Stimulated activated CD8-positive, alpha-beta memory T cell treated with anti-CD3 and anti-CD28 coated beads, Interleukin-15, amount 100 ng/mL, for 24 hours (primary cell): ENCODE measurements at places on chromosomes 6 and 20.

DNA sequence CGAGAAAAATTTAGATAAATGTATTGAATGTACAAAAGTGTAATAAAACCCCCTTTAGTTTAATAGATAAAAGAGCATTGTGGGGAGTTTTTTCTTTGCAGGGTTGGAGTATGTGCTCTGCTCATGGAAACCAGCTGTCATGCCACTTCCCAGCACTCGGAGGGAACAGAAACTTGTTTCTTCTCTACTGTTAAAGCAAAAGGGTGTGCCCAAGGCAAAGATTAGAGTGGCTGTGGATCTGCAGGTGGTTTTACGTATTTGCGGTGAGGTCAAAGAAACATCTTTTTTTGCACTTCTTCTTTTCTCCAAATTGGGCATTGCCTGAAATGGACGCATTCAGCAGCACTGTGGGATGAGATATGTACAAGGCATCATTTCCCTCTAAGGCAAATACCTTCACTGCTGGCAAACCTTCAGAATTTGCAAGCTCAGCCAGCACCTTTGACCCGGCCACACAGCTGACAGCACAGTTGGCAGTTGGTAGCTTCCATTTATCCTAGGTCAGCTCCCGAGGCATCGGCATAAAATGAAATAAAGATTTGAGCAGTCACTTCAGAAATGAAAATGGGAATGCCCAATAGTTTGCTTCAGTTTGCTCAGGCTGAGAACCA, 178.4 kb upstream of the EYA4 start:
- no peak for DNase-seq

- no peak for DNase-seq
Measured at GRCh38 chr6:41635365-41635764, 2.9 kb upstream of the MDFI start.

- DNase-seq = no peak
Measured at GRCh38 chr6:136994782-136995181, 50.0 kb downstream of the IL20RA start.

DNA sequence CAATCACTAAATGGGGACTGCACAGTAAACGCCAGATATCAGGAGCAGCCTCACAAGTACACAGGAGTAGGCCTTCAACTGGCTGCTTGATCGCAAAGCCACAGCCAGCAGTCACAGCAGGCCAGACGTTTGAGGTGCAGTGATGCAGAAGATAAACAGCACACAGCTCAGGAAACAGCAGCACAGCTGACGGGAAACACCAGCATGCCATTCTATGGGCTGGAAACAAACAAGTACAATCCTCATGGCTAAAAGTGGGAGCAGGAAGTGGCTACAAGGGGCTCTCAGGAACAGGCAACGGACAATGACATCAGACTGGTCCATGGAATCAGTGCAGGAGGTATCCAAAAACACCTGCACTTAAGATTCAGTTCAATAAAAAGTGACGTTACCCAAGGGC, 111.0 kb downstream of the DTNBP1 start:
- no peak for DNase-seq

- DNase-seq = peak; percentile 42
Measured at GRCh38 chr6:134178161-134179044, 126.0 kb upstream of the SLC2A12 start.

DNA sequence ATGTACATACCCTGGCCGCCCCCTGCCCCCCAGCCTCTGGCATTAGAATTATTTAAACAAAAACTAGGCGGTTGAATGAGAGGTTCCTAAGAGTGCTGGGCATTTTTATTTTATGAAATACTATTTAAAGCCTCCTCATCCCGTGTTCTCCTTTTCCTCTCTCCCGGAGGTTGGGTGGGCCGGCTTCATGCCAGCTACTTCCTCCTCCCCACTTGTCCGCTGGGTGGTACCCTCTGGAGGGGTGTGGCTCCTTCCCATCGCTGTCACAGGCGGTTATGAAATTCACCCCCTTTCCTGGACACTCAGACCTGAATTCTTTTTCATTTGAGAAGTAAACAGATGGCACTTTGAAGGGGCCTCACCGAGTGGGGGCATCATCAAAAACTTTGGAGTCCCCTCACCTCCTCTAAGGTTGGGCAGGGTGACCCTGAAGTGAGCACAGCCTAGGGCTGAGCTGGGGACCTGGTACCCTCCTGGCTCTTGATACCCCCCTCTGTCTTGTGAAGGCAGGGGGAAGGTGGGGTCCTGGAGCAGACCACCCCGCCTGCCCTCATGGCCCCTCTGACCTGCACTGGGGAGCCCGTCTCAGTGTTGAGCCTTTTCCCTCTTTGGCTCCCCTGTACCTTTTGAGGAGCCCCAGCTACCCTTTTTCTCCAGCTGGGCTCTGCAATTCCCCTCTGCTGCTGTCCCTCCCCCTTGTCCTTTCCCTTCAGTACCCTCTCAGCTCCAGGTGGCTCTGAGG, 7.6 kb downstream of the CDKN1A start:
- no peak for DNase-seq

- no peak for DNase-seq
Measured at GRCh38 chr6:42366999-42367352, 84.8 kb downstream of the TRERF1 start.

- DNase-seq = no peak
Measured at GRCh38 chr6:20198775-20199174, 13.5 kb downstream of the MBOAT1 start.

DNA sequence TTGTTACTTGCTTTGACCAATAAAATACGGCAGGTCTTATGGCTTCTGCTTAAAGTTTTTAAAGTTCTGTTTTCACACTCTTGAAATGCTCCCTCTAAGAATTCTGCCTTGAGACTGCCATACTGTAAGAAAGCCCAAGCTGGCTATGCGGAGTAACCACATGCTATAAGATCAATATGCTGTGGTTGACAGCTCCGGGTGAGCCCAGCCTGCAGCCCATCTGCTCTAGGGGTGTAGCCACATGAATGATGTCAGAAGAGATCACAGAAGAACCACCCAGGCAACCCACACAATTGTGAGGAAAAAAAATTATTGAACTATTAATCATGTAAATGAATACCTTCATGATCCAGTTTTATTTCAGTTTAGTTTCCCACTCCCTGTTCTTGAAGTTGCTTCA, 26.1 kb upstream of the SH3BGRL2 start:
- DNase-seq = no peak

GRCh38 chr20:44104798-44105517, 82.0 kb downstream of the JPH2 start:
- DNase-seq = no peak

DNA sequence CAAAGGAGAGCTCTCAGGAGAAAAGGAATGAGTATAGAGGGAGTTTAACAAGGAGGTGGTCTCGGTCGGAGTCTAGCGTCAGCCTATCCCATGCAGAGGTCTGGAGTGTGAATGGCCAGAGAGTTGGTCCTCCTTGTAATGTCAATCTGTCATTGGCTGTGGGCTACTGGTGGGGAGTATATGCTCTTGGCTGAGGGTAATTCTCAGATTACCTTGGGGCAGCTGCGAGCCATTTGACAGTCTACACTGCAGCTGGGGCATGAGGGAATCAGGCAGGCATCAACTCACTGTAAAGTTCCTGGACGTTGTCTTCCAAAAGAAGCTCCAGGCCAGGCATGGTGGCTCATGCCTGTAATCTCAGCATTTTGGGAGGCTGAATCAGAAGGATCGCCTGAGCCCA, 48.1 kb downstream of the EBF4 start:
- no peak for DNase-seq

- DNase-seq = no peak
Measured at GRCh38 chr6:141110481-141110880, 1022.2 kb upstream of the GJE1 start.

- no peak for DNase-seq
Measured at GRCh38 chr6:52739627-52740026, 23.6 kb downstream of the GSTA2 start.

DNA sequence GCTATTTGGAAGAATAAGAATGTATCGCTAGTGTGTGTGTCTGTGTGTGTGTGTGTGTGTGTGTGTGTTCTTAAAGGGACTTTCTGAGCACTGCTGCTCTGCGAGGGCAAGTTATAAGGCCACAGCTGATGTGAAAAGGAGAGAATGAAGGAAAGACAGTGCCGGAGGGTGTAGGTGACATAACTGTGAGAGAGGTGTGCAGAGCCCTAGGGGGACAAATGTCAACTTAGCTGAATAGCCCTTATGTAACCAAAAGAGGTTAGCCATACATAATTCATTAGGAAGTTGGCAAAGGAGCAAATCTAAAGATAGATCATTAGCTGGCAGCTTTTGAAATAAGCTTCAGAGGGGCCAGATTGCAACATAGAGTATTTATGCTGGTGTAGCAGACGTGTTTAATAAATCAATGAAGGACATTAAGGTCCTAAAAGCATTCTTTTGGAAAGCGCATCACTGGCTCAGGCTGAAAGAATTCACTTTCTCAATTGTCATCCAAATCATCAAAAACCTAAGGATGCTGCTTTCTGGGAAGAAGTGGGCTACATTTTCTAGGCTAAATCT, 81.0 kb downstream of the NDUFAF5 start:
- DNase-seq = no peak

GRCh38 chr6:149060985-149061760, 256.3 kb upstream of the TAB2 start:
- no peak for DNase-seq

- DNase-seq = no peak
Measured at GRCh38 chr20:50652702-50653294, 38.5 kb downstream of the RIPOR3 start.

DNA sequence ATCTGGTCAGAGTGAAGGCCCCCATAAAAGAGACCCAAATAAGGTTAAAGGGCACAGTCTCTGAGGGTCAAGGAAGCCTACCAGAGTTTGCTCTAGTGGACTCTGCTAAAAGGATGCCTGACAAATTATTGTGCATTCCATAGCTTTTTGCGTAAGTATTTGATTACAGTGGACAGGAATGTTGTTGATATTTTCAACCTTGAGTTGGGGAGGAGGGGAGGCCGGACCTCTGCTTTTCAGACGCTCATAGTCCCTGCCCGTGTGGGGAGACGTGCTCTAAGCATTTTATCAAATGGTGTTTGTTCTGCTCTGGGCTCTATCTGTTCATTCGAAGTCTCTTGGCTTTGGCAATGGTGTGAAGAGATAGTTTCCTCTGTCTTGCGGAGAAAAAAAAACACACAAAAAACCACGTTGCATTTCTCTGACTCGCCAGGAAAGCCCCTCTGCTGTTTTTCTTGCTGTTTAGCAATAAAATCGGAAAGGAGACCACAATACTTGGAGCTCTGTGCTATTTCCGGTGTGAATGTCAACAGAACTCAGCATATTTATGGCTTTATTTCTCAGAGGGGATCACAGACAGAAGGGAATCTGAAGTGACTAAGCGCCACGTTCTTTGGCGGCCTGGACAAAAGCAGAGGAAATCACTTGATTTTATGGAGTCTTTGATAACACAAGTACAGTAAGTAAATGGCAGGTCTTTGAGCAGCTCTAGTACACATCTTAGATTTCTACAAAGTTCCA, 159.8 kb downstream of the ZFP64 start:
- DNase-seq = no peak

DNA sequence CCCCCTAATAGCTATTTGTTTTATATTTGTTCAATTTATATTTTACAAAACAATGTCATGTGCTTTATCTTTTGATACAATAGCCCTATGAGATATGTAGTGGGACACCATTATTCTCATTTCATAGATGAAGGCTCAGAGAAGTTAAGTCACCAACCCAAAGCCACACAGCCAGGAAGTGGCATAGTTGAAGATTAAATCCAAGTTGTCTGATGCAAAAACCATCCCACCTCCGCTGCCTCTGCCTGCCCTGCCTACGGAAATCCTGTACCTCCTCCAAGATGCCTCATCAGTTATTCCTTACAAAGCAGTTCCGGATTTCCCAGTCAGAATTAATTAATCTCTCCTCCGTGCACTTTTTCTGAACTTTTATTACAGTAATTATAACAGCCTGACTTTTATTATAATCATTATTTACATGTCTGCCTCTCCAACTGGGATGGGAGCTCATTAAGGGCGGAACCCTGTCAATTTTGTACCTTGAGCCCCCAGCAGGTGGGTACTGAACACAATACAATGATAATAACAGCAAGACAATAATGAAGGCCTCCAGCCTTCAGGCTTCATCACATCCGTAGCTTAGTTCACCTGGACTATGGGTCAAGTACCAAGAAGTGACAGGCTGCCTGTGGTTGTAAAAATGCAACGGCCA, 54.7 kb downstream of the LRFN2 start:
- DNase-seq = no peak

GRCh38 chr20:2133318-2134183, 31.9 kb downstream of the STK35 start:
- no peak for DNase-seq

DNA sequence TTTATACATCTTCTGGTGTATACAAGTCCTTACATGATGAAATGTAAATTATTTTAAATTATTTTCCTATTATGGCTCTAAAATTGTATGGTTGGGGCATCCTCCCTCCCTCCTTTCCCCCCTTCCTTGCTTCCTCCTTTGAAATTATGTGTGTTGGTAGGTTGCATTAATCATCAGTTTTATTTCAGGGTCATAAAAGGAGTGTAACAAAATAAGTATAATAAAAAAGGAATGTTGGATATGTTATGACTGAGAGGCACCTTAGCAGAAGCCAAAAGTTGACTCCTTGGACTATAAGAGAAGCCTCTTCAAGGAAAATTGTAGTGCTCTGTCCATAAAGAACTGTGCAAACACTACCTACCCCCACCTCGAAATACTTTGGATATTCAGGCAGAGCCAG, 46.6 kb upstream of the PTPRK start:
- no peak for DNase-seq

DNA sequence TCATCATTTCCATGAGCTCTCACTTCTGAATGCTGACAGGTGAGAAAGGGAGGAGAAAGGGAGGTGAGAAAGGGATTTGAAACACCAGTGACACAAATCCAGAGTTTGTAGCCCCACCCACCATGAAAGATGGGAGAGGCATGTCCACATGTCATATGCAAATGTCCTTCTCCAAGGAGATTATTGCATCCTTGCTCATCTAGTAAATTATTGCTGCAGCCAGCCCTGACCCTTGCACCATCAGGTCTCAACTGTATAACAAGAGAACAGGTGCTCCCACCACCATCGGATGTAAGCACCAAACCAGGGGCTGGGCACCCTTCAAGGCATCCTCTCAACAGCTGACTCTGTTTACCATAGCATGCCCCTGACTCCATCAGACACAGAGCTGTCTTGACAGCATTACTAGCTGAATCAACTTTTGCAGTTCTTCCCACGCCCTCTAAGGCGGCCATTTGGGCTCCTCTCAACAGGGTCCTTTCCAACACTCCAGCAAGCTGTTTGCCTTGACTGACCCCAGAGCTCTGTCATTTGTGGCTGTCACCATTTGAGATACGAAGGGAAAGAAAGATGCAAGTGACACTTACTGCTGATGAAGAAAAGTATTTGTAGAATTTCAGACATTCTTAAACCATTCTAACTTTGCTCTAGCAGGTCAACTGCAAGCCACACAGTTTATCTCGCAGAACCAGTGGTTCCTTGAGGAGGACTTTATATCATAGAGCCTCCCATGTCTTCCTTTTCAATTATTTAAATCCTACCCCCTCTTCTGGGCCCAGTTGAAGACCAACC, 14.2 kb downstream of the GFOD1 start:
- no peak for DNase-seq

- no peak for DNase-seq
Measured at GRCh38 chr6:170208651-170209353, 82.1 kb downstream of the DLL1 start.

GRCh38 chr20:36919715-36920333, 31.7 kb downstream of the SAMHD1 start:
- no peak for DNase-seq
